ENCODE measurements at places on chromosomes 12 and 14.
A peak's percentile ranks its signal among the peaks of the same experiment; 100 is the strongest.

GRCh38 chr12:7190268-7191055 lies 976 bp downstream of the PEX5 start:
- peak; percentile 1 for DNase-seq

DNA sequence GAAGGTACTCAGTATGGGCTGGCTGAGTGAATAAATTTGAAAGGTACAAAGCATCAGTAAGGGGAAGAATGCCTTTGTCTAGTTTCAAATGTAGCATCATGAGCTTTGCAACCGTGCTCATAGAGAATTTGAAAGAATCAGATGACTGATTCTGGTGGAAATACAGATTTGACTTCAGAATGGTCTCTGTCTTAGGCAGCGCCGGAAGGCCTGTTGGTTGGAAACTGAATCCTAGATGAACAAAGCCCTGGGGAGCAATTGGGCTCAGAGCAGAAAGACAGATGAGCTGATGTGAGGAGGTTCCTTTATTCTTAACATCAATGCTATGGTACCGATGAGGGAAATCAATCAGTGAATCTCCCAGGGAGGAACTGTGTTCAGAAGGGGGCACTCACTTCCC lies 137.3 kb downstream of the SNAPC1 start:
- no peak for DNase-seq

DNA sequence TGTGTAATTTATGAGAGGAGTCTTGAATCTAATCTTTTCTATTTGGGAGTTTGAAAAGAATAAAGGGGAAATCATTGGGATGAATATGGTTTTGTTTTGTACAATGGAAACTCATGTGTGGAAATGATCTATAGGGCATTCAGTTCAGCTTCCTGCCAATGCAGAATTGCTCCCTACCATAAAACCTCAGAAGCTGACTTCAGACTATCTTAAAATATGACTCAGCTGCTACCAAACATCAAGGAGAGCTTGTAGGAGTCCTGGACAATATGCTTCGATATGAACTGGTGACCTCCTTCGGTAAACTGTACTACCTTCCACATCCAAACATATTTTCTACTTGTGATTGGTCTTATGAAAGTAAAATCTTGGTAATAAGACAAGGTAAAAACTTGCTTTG lies 160.6 kb downstream of the CAPZA3 start:
- no peak for DNase-seq

GRCh38 chr12:29286081-29286790 lies 94.7 kb downstream of the ERGIC2 start:
- DNase-seq = peak; percentile 80

DNA sequence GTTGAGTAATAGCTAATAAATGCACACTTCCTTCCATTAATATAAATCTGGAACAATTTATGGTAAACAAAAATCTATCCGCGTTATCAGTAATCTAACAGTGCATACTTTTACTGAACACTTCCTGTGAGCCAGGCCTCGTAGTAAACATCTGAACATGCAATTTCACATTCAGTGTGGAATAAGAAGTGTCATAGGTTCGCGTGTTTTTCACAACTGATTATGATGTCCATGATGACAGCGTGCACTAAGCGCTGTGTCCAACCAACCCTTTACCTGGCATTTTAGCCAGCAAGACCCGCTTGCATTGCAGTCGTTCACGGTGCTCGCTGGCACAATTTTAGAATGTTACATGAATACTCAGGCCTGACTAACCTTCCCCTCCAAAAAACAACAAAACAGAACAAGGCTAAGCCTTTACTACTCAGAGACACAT lies 2.1 kb downstream of the PNMA1 start:
- no peak for DNase-seq

DNA sequence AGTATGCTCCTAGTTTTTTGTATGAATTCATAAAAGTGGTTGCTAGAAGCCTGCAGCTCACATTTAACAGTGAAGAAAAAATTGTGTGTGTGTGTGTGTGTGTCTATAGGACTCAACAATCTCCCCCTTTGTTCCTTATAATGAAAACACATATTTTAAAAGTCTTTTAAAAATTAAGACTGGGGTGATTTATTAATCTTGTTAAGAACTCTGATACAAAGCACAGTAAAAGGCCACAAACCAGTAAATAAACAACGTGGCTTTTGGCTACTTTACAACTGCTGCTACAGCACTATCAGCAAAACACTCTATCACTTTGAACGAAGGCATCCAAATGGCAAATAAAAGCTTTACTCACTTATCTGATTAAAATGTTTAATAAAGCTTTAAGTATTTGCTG lies 594 bp upstream of the VCPKMT start:
- no peak for DNase-seq

- no peak for DNase-seq
Measured at GRCh38 chr14:104726600-104727451, 2.8 kb downstream of the ADSS1 start.

DNA sequence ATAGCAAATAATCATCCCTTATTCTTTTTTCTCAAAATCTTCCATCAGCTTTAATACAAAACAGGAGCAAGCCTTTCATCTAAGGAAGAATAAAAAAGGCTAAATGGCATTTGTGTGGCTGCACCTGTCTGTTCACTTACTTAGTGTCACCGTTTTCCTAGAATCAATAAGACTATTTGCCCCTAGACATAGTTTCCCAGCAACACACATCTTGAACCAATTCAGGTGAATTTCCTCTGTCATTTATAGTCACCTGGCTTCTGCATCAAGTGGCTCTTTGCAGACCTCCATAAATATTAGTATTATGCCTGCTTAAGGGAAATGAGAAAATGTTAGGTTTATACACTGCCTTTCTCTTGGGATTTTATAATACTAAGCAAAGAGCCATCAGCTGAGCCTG lies 17.4 kb upstream of the GCH1 start:
- no peak for DNase-seq

DNA sequence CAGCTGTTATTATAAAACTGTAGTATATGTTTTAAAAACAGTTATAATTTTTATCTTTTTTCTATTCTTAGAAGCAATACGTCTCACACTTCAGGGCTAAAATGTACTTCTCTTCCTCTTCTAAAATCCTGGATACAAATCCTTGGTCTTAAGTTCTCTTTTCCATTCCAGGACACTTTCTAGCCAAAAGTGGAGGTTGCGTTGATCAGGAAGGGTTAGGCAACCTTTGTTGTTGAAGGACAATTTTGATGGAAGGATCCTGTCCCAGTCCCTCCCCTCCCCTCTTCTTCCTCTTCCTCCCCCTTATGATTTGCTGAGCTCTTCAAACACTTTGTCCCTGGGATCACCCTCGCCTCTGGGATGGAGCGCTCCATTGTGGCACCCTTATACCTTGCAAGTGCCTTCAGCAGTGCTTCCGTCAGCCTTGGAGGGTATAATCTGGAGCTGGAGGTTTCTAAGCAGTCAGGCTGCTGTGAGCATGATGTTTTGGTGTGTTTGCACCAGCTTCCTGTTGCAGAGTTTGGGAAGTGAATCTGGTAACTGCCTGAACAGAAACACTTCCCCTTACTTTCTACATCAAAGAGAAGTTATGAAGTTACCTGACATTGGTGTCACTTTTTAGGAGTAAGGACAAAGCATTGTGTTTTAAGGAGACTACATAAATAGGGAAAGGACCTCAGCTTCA lies 87.4 kb upstream of the SLC38A2 start:
- no peak for DNase-seq

- no peak for DNase-seq
Measured at GRCh38 chr12:48967991-48968390, 3.5 kb downstream of the WNT10B start.

- DNase-seq = no peak
Measured at GRCh38 chr12:95147866-95148265, 69.4 kb downstream of the FGD6 start.

DNA sequence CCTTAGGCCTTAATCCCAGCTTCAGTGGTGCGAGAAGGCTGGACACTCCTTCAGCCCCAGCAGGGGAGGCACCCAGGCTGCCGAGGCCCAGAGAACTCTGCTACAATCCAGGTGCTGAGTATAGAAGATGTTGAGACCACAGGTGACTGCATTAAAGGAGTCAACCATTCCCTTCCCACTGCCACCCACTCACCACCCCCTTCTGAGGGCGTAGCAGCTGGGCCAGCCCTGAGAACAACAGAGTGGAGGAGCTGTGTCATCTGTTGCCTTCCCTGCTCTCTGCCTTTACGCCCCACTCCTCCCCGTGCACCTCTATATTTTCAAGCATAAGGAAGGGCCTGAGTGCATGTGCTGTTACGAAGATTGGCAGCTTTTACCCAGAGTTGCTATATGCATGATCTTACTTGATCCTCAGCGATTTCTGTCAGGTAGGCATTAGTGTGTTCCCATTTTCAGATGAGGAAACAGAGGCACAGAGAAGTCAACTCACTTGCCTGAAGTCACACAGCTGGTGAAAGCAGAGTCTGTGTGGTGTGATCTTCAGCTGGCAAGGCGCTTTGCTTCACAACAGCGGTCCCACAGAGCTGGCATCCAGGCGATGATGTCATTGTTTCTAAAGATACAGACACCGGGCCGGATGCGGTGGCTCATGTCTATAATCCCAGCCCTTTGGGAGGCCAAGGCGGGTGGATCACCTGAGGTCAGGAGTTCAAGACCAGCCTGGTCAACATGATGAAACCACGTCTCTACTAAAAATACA lies 46.7 kb downstream of the RIN3 start:
- no peak for DNase-seq

- DNase-seq = no peak
Measured at GRCh38 chr12:128047266-128048060, 219.5 kb upstream of the TMEM132C start.

DNA sequence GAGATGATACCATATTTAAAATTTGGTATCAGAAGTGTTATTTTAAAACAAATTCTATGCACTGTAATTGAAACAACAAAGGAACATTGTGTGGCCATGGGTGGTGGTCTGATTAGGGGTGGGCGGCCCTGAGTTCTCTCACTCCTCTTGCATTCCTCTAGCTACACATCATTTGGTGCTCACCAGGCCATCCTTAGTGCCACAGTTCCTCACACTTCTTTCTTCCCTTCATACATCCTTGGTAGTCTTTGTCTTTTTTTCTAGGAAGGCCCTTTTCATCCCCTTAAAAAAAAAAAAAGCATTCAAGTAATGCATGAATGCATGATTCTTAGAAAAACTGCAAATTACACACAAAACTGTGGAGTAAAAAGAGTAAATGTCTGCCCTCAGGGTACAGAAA lies 2.4 kb upstream of the MANSC4 start:
- DNase-seq = peak; percentile 18

DNA sequence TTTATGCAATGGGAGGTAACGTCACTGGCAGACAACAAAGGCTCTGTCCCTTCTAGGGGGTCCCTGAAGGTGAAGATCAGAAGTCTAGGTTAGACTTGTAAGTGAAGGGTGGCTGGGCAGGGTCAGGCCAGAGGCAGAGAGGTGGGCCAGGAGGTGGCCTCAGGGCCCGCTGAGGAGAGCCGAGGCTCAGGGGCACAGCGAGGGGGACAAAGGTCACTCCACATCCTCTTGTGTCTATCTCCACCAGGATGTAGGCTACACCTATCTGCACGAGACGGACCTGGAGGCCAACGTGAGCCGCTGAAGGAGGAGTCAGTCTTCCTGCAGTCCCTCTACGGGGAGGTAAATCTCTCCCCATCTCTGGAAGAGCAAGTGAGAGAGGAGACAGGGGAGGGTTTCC lies 20.3 kb downstream of the KRT85 start:
- DNase-seq = no peak

DNA sequence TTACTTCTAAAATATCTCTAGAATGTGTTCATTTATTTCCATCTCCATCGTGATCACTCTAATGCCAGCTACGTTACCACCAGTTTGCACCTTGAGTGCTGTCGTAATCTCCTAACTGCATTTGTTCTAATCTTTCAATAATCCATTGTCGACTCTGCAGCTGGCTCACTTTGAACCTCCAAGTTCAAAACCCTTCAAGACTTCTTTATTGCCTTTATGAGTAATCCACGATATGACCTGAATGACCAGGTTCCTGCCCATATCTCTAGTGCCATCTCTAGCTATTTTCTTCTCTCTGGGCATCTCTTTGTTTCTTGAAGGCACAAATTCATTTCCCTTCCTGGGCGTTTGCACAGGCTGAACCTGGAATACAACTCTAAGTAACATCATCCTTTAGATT lies 76.7 kb downstream of the SRGAP1 start:
- no peak for DNase-seq

GRCh38 chr14:57686304-57686703 lies 179.6 kb downstream of the SLC35F4 start:
- no peak for DNase-seq

- no peak for DNase-seq
Measured at GRCh38 chr12:30988646-30989286, 62.2 kb downstream of the TSPAN11 start.

GRCh38 chr14:104133496-104133895 lies 4.9 kb upstream of the KIF26A start:
- DNase-seq = no peak

DNA sequence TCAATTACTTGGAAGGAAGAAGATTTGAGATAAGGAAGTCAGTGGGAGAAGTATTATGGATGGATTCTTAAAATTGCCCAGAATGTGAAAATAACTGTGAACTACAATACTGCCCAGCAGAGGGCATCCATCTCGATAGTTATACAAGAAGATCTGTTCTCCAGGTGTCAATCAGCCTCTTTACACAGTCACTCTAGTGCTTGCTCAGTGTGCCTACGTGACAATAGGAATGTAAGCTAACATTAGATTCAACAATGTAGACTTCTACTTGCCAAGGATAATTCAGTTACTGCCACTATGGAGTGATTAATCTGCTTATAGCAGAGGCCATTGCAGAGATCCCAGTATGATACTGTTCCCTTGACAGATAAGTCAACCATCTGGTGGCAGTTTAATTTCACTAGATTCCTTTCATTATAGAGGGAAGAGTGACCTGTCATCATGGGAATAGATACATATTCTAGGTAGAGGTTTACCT lies 10.6 kb upstream of the MAP4K5 start:
- peak; percentile 64 for DNase-seq

- peak; percentile 33 for DNase-seq
Measured at GRCh38 chr12:106780010-106780631, 5.6 kb downstream of the RIC8B start.

- DNase-seq = no peak
Measured at GRCh38 chr12:26101350-26101734, 23.5 kb downstream of the BHLHE41 start.

DNA sequence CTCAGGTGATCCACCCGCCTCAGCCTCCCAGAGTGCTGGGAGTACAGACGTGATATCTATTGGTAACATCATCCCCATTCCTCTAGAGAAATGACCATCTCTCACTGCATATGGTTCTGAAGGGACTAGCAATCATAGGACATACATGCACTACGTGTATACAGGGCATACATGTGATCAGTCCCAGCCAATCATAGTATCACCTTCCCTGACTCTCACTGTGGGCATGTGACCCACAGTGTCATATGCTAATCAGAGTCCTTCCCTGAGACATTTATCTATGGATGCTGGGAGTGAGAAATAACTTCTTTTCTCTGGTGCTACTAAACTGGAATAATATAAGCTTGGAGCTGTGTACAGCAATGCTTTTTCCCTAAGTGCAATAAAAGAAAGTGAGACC lies 12.1 kb upstream of the FBXW8 start:
- DNase-seq = no peak

- DNase-seq = no peak
Measured at GRCh38 chr14:91029456-91030217, 30.8 kb downstream of the RPS6KA5 start.
